ENCODE measurements at places on chromosomes 5 and 9. TPM values are rescaled to one million over a fixed set of nuclear protein-coding genes. Genes with fewer than 3 reads are reported as not detected.
A peak's percentile ranks its signal among the peaks of the same experiment; 100 is the strongest.

The SHB gene
- 24.1 TPM for total RNA-seq

The SLC44A1 gene
- 52.5 TPM for total RNA-seq

The CARD19 gene
- total RNA-seq = 16.1 TPM

The ORM2 gene
- total RNA-seq = not detected

The DCANP1 gene
- 2.9 TPM for total RNA-seq

The BTNL8 gene
- total RNA-seq = not detected

The BHMT gene
- total RNA-seq = 37.8 TPM

The GPRIN1 gene
- 0.72 TPM for total RNA-seq

The C9orf50 gene
- total RNA-seq = 1.2 TPM

The ROR2 gene
- total RNA-seq = 44.3 TPM

DNA sequence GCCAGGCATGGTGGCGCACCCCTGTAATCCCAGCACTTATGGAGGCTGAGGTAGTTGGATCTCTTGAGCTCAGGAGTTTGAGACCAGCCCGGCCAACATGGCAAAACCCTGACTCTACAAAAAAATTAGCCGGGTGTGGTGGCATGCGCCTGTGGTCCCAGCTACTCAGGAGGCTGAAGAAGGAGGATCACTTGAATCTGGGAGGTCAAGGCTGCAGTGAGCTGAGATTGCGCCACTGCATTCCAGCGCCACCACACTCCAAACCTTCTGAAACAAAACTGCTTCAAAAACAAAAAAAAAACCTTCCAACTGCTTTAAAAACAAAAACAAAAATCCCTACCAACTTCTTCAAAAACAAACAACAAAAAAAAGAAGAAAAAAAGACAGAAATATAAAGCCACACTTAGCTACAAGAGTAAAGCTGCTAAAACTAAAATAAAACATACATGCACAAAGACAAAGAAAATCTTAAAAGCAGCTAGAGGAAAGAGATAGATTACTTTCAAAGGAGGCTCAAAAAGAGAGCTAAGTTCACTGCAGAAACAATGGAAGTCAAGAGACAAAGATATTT lies 11.4 kb downstream of the DCAF10 start:
- no peak for DNase-seq

DNA sequence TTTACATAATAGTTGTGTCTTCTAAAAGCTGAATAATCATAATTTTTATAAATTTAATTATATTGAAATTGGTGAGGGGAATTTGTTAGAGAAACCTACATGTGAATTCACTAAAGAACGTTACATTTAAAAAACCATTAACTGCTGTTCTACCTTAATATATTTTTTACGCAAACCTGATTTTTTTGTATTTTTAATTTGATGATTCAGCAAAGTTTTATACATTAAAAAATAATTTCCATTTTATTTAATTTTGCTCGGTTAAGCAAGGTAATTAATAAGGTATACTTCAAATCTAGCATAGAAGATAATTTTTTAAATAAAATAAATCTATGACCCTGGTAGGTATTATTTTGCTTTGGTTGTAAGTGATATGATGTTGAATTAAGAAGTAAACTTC lies 114.3 kb downstream of the SNCAIP start:
- DNase-seq = no peak

- no peak for DNase-seq
Measured at GRCh38 chr5:14353726-14354474, 210.8 kb downstream of the TRIO start.

GRCh38 chr5:75509546-75509945 lies 1.9 kb downstream of the CERT1 start:
- no peak for DNase-seq

- DNase-seq = no peak
Measured at GRCh38 chr5:16922430-16922829, 13.7 kb downstream of the MYO10 start.

DNA sequence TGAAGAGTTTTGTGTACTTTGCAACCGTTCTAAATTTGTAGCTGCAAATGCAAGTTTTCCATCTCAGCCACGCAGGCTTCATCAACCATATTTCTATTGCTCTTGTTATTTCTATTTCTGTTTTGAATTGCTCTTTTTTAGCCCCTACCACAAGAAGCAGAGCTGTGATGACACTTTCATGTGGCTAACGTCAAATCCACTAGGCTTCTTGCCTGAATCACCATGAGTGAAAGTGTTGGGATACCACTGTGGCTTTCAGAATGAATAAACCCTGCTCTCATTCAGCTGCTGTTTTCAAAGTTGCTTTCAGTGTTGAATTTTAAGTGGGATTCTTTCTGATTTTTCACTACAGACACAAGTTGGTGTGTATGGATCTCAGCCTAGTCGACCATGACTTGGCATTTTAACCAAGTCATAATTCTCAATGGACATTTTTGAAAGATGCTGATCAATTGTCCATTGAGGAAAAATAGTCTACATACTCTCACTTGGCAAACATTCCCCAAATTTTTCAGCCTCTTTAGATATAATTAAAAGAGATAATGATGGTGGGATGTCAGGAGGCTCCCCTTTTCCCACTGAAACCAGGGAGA lies 41.0 kb upstream of the MTAP start:
- DNase-seq = no peak

GRCh38 chr9:97615439-97616072 lies 17.6 kb downstream of the TSTD2 start:
- peak; percentile 65 for DNase-seq

DNA sequence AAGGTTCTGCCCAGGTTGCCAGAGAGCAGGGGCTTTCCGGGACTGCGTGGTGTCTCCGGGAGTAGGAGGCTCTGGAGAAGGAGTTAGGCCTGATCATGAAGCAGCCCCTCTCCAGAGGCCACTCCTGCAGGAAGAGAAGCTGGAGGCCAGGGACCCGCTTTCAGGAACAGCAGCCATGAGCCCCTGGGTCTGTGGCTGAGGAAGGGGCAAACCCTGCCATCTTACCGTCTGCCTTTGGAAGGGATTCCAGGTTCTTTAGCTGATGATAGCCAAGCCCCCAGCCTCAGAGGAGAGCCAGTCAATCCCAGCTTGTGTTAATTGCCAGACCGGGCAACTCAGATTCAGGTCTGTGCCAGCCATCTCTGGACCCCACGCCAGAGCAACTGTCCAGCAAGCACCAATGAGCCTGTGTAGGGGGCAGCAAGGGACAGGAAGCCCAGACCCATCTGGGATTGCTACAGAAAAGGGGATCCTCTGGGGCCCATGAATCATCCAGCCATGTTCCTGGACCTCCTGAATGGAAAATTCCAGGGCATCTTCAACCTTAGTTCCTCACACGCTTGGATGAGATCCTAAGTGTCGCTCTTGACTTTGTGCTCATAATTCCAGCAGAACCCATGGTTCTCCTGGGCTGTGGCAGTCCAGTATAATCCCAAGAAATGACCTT lies 42.7 kb upstream of the MVB12B start:
- DNase-seq = no peak

- DNase-seq = no peak
Measured at GRCh38 chr5:154257046-154257445, 66.5 kb downstream of the GALNT10 start.

GRCh38 chr5:140140435-140140834 lies 14.7 kb downstream of the IGIP start:
- no peak for DNase-seq

DNA sequence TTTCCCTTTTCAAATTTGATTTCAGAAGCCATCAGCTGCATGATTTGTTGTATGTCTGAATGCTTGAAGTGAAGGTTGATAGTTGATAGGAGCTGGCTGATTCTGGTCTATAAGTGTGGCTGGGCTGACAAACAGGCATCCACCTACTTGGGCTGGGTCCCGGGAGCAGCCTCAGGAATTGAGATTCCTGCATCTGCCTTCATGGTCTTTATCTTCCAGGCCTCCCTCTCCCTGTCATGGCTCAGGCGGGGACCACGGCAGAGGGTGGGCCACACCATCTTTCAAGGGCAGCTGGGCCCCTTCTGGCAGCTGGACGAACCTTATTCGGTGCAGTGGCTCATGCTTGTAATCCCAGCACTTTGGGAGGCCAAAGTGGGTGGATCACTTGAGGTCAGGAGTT lies 55.9 kb downstream of the ROPN1L start:
- peak; percentile 64 for DNase-seq

DNA sequence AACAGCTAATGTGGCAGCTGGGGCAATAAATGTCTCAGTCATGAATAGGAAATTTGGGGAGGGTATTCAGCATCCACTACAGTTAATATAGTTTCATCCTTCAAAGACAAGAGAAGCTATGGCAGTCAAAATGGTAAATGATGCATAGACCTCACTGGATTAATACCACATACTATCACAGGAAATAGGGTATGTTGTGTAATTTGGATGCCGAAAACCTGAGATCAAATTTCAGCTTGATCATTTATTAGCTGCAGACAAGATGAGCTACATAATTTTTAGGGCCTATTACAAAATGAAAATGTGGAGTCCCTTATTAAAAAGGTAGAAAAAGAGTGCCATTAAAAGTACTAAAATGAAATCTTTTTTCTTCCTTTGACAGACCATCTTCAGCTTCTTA lies 112.6 kb upstream of the MTAP start:
- no peak for DNase-seq

- peak; percentile 91 for DNase-seq
Measured at GRCh38 chr9:127224178-127224882, 40.2 kb upstream of the GARNL3 start.

GRCh38 chr9:567128-567746 lies 274.3 kb upstream of the DMRT1 start:
- DNase-seq = no peak

DNA sequence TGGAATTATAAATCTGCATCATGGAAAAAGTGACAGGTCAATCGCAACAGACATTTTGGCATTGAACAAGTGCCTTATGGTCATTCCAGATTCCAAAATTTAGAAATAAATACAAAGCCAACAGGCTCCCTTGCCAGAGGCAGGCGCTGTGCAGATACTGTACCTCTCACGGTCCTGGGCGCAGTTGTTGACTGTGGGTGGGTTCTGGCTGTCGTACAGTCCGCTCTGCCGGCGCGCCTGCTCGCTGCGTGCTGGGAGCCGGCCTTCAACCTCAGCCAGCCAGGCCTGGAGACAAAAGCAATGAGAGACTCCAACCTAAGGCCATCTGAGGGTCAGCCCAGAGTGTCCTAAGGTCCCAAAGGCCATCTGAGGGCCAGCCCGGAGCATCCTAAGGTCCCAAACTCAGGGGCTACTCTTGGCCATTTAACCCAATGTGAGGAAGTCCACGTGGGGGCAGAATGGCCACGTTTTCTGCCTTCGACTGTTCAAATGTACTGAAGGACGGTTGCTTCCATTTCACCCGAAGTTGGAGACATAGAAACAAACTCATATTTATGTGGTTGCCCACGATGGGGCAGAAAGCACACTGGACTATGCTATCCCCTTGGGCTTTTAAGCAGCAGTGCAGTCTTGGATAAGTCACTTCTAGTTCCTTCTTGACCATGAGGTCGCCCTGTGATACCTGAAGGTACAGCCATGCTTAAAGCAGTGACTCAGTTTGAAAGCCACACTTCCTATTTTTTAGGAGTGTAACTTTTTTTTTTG lies 65.2 kb downstream of the USP20 start:
- DNase-seq = no peak

- no peak for DNase-seq
Measured at GRCh38 chr5:14598225-14598624, 16.6 kb downstream of the OTULINL start.

- no peak for DNase-seq
Measured at GRCh38 chr5:142486020-142486419, 161.2 kb upstream of the SPRY4 start.
